Brain microvascular endothelial cell (primary cell): ENCODE measurements at places on chromosomes 16 and 17.

GRCh38 chr16:2468233-2468724 is 2.8 kb upstream of the NTN3 start:
- no peak for DNase-seq

- no peak for DNase-seq
These were observed 36.9 kb upstream of the KLHDC4 start for GRCh38 chr16:87802670-87803069.

DNA sequence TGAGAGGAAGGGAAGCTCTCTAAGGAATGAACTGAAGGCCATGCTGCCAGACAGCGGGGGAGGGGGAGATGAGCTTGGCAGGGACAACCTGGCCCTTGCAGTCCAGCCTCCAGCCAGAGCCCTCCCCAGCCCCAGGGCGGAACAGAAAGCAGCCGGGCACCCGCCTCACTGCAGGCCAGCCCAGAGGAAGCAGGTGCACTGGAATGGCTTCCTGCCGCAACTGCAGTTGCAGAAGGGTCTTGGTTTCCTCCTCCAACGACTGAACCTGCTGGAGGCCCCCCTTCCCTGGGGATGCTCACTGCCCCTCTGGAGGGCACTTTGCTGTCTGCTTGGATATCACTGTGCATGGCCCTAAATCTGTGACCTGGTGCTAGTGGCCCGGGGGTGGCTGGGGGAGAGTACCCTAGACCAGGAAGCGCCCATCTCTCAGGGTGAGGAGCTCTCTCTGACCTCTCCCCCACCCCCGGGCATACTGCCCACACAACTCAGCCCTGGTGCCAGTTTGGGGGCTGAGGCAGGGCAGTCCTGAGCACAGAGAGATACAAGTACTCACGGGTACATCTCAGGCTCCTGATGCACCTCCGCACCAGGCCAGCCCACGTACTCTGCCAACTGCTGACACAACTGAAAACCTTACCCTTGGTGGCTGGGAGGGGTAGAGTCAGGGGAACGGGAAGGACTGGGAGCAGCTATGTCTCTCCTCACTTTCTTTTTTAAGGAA is 41.1 kb downstream of the MYO18A start:
- no peak for DNase-seq

DNA sequence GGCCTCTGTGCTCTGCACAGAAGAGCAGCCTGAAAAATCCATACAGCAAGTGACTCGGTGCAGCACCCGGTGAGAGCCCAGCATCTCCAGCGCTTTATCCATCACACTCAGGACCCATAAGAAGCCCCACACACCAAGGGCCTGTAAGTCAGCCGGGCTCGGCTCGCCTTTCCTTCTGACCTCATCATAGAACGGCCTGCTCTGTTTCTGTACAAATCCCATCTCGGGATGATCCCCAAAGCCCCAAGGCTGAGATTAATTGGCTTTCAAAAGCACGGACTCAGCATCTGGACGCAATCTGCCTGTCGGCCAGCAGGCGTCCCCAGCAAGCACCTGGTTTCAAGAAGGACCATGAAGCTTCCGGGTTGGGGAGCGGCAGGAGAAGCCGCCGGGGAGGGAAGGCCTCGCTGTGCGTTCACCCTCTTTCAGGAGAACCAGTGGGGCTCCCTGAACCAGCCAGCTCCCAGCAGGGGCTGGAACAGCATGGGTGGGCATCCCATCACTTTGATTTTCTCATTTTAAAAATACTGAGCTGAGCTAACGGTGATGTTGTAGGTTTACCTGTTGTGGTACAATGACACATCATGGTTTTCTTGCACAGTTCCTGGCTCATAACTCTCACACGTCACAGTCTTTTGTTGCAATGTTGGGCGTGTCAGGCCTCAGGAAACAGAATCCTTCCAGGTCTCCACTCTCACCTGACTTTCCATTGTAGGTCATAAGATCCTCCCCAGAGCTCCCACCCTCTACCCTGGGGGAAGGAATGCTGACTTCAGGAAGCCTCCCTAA is 6.7 kb downstream of the CCDC57 start:
- peak; percentile 81 for DNase-seq

DNA sequence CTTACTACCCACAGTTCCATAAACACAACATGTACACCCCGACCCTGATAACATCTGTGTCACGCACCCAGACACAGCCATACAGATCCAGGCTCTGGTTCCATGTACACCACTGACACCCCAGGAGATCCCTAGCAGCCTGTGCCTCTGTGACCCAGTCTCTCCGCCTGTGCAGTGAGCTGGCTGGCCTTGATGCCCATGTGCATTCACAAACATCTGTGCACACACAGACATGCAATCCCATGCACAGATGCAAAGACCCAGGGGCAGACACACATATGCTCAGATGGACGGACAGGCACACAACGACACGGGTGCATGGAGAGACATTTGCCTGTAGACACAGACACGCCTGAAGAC is 4.1 kb downstream of the CCDC102A start:
- DNase-seq, result no peak

GRCh38 chr17:1002771-1003555 is 6.0 kb downstream of the TIMM22 start:
- DNase-seq, result peak; percentile 75

- no peak for DNase-seq
These were observed 1.3 kb downstream of the SMPD3 start for GRCh38 chr16:68446681-68447652.

DNA sequence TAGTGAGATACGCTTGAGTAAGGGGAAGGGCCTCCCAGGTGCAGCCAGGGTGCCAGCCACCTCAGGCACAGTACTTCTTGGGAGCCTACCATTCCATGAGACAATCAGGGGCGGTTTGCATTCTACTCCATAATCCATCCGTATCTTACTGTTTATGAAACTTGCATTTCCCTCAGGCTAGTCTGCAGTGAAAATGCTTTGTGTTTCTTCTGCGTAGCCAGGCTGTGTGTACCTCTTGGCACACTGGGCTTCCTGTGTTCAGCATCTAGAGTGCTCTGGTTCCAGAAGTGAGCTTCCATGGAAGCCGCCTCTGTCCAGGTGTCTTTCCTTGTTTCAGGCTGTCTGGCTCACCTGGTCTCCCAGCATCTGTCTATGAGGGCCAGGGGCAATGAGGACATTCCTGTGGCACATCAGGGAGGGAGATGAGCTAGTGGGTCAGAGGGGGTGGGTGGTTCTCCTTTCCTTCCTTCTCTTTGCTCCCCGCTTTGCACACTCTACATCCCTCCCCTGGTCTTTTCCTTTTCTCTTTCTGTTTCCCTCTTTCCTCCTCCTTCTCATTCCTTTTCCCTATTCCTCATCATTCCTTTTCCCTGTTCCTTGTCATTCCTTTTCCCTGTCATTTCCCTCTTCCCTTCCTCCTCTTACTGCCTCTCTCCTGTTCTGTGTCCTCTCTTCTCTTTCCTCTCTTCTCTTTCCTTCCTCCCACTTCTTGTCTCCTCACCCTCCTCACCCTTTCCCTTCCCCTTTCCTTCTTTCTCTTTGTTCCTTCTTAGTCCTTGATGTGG is 386.5 kb downstream of the CPPED1 start:
- DNase-seq, result no peak

DNA sequence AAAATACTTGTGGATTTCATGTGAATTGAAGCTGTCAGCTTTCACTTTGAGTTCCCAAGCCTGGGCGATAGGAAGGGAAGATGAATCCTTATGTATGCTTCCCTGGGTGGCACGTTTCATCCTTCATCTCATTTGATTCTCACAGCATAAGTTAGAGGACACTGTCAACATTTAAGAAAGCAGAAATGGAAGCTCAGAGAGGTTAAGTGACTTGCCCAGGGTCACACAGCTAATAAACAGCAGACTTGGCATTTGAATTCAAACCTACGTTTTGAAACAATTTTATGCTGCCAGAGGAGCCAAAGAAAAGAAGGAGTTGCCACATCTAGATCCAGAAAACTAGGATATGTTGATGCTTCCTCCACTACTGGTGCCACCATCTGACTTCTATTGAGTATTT is 108.3 kb upstream of the GPR139 start:
- no peak for DNase-seq

GRCh38 chr16:78311831-78312230 is 212.4 kb downstream of the WWOX start:
- DNase-seq, result no peak

GRCh38 chr17:12127177-12127576 is 106.5 kb downstream of the MAP2K4 start:
- DNase-seq, result no peak

DNA sequence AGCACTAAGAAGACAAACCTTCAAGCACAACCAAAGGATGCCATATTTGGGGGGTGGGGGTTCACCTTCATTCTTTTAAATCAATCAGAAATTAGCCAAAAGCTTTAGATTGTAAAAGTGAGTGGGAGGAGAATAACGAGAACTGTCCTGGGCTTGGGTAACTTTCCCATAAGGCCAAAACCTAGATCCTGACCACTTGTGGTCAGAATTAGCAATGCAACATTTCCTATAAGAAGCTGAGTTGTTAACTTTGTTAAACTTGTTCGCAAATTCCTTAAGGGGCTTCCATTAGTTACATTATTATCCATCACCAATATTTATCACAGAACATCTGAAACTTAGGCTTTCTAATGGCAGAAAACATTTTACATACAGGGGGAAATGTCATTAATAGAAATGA is 25.1 kb downstream of the STAT5B start:
- DNase-seq, result no peak

- no peak for DNase-seq
These were observed 33.7 kb upstream of the MFSD6L start for GRCh38 chr17:8832711-8833352.

DNA sequence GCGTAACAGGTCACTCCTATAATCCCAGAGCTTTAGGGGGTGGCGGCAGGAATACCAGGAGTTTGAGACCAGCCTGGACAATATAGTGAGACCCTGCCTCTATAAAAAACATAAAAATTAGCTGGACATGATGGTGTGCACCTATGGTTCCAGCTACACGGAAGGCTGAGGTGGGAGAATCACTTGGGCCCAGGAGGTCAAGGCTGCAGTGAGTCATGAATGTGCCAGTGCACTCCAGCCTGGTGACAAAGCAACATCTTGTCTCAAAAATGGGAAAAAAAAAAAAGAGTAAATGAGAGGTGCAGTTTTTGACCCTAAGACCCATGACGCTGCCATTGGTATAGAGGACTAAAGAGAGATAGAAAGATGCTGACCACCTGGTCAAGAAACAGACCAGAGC is 16.1 kb downstream of the PARN start:
- DNase-seq, result no peak

DNA sequence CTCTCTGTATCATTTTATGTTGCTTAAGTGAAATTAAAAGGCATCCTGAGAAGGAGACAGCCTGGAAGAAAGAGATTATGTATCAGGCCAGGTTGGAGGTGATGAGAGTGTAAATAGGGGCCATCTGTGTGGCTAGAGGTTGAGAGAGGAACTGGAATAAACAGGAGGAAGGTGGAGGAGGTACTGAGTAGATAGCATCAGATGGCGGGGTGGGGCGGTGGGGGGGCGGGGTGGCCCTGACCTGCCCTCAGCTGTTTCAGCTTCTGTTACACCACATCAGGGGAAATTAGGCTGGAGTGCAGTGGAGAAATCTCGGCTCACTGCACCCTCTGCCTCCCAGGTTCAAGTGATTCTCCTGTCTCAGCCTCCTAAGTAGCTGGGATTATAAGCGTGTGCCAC is 6.9 kb upstream of the KCNG4 start:
- no peak for DNase-seq

GRCh38 chr17:34607917-34608316 is 28.5 kb downstream of the TMEM132E start:
- DNase-seq, result no peak

DNA sequence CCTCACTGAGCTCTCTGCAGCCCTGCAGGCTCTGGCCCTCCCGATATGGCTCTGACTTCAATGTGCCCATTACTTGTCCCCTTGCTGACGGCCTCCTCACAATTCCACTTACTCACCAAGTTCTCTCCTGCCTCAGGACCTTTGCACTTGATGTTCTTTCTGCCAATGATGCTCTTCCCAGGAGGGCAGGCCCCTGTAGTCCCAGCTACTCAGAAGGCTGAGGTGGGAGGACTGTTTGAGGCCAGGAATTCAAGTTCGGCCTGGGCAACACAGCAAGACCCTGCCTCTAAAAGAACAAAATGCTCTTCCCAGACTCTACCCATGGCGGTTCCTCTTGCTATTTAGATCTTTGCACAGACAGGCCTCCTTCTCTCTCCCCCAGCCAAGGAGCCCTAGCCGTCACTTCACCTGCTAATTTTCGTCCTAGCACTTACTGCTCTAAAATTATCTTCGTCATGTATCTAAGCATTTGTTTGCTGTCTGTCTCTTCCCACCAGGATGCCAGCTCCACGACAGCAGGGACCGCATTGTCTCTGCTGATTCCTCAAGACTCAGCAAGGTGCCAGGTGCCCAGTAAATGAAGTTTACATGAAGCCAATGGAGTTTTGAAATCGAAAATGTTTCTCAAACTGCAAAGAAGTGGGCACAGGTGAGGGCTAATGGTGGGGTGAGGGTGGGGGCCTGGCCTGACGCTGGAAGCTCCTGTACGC is 626 bp upstream of the RAI1 start:
- DNase-seq, result no peak

- DNase-seq, result no peak
These were observed 4.7 kb downstream of the DUSP14 start for GRCh38 chr17:37494401-37494831.

DNA sequence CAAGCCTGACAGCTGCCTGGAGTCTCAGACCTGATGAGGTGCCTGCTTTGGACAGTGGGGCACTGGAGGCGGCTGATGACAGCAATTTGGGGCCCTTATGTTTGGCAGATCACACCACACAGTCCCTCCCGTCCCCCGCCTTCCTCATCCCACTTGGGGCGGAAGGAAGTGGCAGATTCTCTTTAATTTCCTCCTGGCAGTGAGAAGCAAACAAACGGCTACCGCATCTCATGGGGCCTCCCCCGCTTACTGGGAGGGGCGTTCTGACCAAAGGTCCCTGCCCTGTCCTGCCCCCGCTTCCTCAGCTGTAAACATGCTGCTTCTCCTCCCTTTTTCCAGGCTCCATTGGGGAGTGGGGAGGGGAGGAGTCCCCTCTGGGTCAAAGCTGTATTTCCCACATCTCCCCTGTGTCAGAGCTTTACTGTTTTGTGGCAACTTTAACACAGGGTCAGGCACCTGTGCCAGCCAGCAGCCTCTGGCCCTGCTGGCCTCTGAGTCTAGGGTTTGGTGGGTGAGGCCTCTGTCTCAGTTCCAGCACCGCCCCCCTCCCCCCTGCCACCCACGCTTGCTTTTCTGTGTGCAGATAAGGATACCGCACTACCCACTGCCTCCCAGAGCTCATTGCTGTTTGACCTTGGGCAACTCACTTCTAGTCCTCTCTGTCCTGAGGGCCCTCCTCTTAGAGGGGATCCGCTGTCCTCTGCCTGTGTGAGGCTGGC is 5.4 kb upstream of the NFATC3 start:
- no peak for DNase-seq
